ENCODE measurements at places on chromosomes 1 and 21.

GRCh38 chr1:39450956-39451606 lies 40.4 kb upstream of the BMP8A start:
- H3K36me3 ChIP-seq, result peaks cover 28% of the 10 kb centered on the region
- no peak overlapping the region for H3K4me3 ChIP-seq
- no peak for DNase-seq
- no peaks in the 10 kb centered on the region for H3K27me3 ChIP-seq
- no peak overlapping the region for H3K27ac ChIP-seq

DNA sequence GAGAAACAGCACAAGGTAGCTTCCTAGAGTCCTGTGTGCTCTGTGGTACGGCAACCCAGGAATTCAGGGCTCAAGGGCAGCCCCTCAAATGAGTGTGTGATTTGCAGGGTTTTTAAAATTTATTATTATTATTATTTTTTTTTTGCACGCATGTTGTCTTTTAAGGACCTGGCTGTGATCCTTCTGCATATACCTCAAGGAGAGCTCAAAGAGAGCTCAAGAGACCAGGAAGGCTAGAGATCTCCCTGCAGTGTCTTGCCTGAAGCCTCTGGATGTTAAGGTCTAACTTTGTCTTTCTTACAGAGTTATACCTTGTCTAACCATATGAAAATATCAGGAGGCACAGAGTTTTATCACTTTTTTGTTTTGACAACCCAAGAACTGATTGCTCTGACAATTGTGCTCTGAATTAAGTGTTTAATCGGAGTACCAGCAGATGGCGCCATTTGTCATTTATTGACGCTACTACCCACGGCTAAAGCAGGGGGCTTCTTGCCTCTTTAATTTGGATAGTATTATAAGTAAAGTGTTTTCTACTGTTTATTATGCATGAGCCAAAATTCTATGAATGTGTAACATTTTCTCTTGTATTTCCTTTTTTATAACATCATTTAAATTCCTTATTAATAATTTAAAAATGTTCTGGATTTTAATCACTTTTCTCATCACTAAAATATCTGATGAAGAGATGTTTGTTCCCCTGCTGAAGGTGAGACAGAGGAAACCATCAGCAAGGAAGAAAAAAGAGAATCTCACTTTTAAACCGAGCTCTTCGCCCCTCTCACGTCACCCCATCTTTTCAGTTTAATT lies 35.8 kb upstream of the LMO4 start:
- peak; percentile 31 for DNase-seq
- peaks cover 9% of the 10 kb centered on the region for H3K27me3 ChIP-seq
- no peaks in the 10 kb centered on the region for H3K36me3 ChIP-seq
- H3K4me1 ChIP-seq, result no peaks in the 10 kb centered on the region

- H3K4me3 ChIP-seq, result no peak overlapping the region
- H3K4me1 ChIP-seq, result no peaks in the 10 kb centered on the region
- H3K36me3 ChIP-seq, result no peaks in the 10 kb centered on the region
- H3K27me3 ChIP-seq, result peaks cover 35% of the 10 kb centered on the region
- H3K27ac ChIP-seq, result no peak overlapping the region
Measured at GRCh38 chr1:66033781-66034180, 241.1 kb downstream of the PDE4B start.

GRCh38 chr1:180254854-180255253 lies 24.8 kb downstream of the LHX4 start:
- no peak overlapping the region for H3K27ac ChIP-seq
- H3K4me1 ChIP-seq, result peaks cover 2% of the 10 kb centered on the region
- H3K27me3 ChIP-seq, result peaks cover 42% of the 10 kb centered on the region
- H3K36me3 ChIP-seq, result no peaks in the 10 kb centered on the region
- DNase-seq, result no peak
- H3K4me3 ChIP-seq, result no peak overlapping the region

DNA sequence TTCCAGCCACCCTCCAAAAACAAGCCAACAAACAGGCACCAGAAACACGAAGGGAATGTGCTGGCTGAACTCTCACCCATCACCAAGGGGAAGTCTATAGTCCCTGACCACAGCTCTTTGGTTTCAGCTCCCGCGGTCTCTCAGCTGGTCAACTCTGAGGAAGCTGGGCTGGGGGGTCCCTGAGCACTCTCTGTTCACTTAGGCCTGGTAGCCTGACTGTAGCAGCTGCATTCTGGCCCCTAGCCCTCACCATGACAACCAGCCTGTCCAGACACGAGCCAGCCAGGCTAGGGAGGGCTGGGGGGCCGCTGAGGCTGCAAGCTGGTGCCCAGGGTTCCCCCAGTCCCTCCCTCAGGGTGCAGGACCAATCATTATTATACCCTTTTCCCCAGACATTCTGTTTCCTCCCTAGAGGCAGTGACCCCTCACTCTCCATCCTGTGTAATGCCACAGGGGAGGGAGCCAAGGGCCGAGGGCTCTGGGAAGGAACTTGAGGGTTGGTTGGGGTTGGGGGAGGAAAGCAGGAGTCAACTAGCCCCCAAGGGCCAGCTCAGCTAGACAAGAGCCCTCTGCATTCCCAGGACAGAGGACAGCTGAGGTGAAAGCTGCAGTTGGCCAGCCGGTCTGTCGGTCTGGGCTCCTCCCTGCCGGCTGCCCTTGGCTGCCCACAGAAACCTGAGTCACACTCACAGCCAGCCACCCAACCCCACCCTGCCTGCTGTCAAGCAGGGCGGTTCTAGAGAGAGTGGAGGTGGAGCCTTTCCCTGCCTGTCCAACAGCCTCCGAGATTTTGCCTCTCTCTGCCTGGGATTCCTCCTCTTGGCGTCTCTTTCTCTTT lies 1.2 kb upstream of the TRAPPC3 start:
- H3K36me3 ChIP-seq, result peaks cover 14% of the 10 kb centered on the region
- peak; percentile 86 for DNase-seq
- H3K27ac ChIP-seq, result peak overlapping the region; percentile 95
- H3K27me3 ChIP-seq, result no peaks in the 10 kb centered on the region
- H3K4me1 ChIP-seq, result peaks cover 59% of the 10 kb centered on the region

DNA sequence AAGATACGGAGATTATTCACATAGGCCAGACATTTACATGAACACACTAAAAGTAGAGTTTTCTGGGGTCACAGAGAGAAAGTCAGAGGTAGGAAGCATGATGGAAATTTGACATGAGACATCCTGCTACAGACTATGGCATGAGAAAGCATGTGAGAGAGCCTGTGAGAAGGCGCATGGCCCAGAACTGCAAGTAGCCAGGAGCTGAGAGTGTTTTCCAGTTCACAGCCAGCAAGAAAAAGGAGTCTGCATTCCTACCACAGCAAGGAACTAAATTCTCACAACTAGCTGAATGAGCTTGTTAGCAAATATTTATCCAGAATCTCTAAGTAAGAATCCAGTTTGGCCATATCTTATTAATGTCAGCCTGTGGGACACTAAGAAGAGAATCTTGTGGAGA lies 673.3 kb downstream of the BRINP3 start:
- no peaks in the 10 kb centered on the region for H3K36me3 ChIP-seq
- no peak overlapping the region for H3K27ac ChIP-seq
- H3K4me1 ChIP-seq, result no peaks in the 10 kb centered on the region
- no peak for DNase-seq

DNA sequence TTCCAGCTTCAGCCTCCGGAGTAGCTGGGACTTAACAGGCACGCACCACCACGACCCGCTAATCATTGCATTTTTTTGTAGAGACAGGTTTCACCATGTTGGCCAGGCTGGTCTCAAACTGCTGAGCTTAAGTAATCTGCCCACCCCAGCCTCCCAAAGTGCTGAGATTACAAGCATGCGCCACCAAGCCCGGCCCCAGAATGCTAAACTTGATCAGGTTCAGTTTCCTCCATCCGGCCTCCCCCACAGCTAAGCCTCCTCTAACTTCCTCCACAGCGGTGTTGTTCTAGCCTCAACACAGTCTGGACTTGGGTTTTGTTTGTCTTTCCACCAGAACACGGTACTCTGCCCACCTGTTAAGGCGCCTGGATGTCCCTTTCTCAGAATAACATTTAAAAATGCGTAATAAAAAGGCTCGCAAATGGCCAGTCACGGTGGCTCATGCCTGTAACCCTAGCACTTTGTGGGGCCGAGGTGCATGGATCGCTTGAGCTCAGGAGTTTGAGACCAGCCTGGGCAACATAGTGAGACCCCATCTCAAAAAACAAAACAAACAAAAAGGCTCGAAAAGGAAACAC lies 2.4 kb downstream of the PARP1 start:
- no peak for DNase-seq
- peaks cover 33% of the 10 kb centered on the region for H3K36me3 ChIP-seq
- no peaks in the 10 kb centered on the region for H3K27me3 ChIP-seq
- H3K4me1 ChIP-seq, result peaks cover 53% of the 10 kb centered on the region

- no peaks in the 10 kb centered on the region for H3K27me3 ChIP-seq
- H3K36me3 ChIP-seq, result no peaks in the 10 kb centered on the region
- peaks cover 18% of the 10 kb centered on the region for H3K4me1 ChIP-seq
- DNase-seq, result peak; percentile 16
Measured at GRCh38 chr1:15712168-15712567, 23.9 kb upstream of the SLC25A34 start.

GRCh38 chr1:10857687-10858086 lies 61.2 kb upstream of the CASZ1 start:
- no peaks in the 10 kb centered on the region for H3K27me3 ChIP-seq
- no peaks in the 10 kb centered on the region for H3K4me1 ChIP-seq
- H3K27ac ChIP-seq, result no peak overlapping the region
- DNase-seq, result no peak

DNA sequence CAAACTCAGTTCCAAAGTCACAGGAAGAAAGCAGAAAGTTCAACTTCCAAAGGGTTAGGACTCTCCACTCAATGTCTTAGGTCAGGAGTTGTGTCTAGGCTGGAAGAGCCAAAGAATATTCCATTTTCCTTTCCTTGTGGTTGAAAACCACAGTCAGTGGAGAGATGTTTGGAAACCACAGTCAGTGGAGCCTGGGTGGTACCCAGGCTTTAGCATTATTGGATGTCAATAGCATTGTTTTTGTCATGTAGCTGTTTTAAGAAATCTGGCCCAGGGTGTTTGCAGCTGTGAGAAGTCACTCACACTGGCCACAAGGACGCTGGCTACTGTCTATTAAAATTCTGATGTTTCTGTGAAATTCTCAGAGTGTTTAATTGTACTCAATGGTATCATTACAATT lies 11.7 kb downstream of the ATF3 start:
- no peak overlapping the region for H3K27ac ChIP-seq
- H3K4me3 ChIP-seq, result no peak overlapping the region
- DNase-seq, result no peak

- no peak for DNase-seq
- no peaks in the 10 kb centered on the region for H3K27me3 ChIP-seq
- no peak overlapping the region for H3K4me3 ChIP-seq
Measured at GRCh38 chr21:41366522-41367151, 4.8 kb downstream of the MX2 start.

DNA sequence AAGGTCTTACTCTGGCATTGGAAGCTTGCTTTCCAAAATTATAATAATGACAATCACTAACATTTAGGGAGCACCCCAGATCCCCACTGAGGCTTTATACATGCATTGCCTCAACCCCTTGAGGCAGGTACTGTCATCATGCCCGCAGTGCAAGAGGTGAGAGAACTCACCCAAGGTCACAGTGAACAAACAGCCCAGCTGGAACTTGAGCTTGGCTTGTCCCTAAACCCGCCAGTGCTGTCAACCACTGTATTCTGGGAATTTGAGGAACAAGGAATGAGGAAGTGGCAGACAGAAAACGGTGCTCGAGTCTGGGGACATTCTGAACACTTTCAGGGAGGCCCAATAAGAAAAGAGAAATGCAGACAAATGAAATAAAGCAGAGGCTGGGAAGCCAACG lies 34.6 kb upstream of the TLR5 start:
- H3K36me3 ChIP-seq, result no peaks in the 10 kb centered on the region
- H3K4me3 ChIP-seq, result no peak overlapping the region
- no peak for DNase-seq
- peaks cover 19% of the 10 kb centered on the region for H3K27me3 ChIP-seq
- H3K27ac ChIP-seq, result no peak overlapping the region

GRCh38 chr1:16677552-16678431 lies 11.0 kb upstream of the RNU1-3 start:
- peak overlapping the region; percentile 73 for H3K4me3 ChIP-seq
- peak; percentile 73 for DNase-seq
- H3K4me1 ChIP-seq, result peaks cover 23% of the 10 kb centered on the region
- H3K36me3 ChIP-seq, result peaks cover 6% of the 10 kb centered on the region
- peaks cover 30% of the 10 kb centered on the region for H3K27me3 ChIP-seq
- H3K27ac ChIP-seq, result peak overlapping the region; percentile 94

GRCh38 chr1:222127526-222128152 lies 385.8 kb upstream of the DUSP10 start:
- H3K27ac ChIP-seq, result no peak overlapping the region
- no peaks in the 10 kb centered on the region for H3K27me3 ChIP-seq
- H3K4me1 ChIP-seq, result no peaks in the 10 kb centered on the region

GRCh38 chr1:198519639-198520501 lies 20.6 kb downstream of the ATP6V1G3 start:
- H3K27me3 ChIP-seq, result no peaks in the 10 kb centered on the region
- no peak for DNase-seq
- H3K36me3 ChIP-seq, result no peaks in the 10 kb centered on the region
- peak overlapping the region; percentile 56 for H3K4me3 ChIP-seq
- H3K4me1 ChIP-seq, result peaks cover 57% of the 10 kb centered on the region
- peak overlapping the region; percentile 87 for H3K27ac ChIP-seq
